ENCODE measurements at places on chromosomes 11 and 22.

DNA sequence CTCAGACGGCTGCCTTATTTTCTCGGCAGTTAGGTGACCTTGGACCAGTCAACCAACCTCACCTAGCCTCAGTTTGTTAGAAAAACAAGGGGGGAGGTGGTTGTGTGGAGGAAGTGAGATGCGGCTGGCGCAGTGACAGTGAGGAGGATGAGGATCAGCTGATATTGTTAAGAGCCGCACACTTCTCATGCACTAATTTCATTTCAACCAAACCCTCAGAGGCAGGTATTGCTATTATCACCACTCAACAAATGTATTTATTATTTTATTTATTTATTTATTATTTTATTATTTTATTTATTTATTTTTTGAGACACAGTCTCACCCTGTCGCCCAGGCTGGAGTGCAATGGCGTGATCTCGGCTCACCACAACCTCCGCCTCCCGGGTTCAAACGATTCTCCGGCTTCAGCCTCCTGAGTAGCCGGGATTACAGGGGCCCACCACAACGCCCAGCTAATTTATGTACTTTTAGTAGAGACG, 2.1 kb downstream of the LGALS1 start:
- no peak for DNase-seq

- no peak for DNase-seq
Observed at GRCh38 chr11:5071799-5072198, 2.4 kb downstream of the OR52E1 start.

GRCh38 chr11:38460896-38461295, 1862.9 kb upstream of the RAG2 start:
- DNase-seq = no peak

DNA sequence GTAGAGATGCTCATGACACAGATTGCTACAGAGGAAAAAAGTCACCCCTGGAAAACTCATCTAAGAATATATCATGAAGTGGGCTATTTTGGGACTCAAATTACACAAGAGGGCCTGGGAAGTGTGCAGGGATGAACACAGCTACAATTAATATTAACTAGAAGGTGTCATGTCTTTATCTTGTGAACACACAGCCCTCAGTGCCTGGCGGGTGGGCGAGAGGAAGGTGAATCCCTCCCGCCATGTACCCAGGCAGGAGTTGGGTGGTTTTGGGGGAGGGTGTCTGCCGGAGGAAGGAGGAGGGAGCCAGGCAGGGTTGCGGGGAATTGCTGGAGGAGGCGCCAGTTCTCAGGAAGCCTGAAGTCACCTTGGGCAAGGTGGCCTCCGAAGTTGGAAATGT, 5.1 kb upstream of the FAM83F start:
- no peak for DNase-seq

DNA sequence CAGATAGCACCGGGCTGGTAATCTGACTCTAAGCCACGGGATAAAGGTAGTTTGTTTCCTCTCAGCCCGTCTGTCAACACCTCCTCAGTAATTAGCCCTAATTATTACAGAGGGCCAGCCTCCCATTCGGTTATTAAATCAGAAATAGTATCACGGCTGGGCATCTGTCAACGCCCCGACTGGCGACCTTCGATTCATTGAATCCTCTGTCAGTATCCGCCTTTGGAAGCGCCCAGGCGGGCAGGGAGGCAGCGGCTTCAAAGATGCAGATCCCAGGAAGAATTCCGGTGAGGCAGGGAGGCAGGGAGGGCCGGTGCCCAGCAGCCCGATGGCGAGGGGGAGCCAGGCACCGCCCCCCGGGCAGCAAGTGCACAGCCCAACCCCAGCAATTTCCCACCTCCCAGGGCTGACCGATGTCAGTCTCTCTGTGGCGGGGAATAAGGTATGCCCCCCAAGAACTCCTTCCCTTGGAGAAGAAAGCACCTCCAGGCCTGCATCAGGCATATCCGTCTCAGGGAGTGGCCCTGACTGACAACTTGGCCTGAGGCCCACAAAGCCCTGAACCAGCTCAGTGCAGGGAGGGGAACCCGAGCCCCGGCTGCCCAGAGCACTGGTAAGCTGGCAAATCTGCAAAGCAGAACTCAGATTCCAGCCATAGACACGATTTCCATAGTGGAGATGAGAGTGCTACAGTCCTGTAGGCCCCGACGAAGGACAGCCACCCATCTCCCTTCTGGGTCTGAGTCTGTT, 11.4 kb downstream of the GNB1L start:
- no peak for DNase-seq

GRCh38 chr11:121890377-121890776, 225.6 kb downstream of the BLID start:
- DNase-seq = no peak
